ENCODE measurements at places on chromosomes 13 and 19.
A peak's percentile ranks its signal among the peaks of the same experiment; 100 is the strongest.

GRCh38 chr13:27541386-27541785 lies 78.9 kb downstream of the LNX2 start:
- no peak for DNase-seq

DNA sequence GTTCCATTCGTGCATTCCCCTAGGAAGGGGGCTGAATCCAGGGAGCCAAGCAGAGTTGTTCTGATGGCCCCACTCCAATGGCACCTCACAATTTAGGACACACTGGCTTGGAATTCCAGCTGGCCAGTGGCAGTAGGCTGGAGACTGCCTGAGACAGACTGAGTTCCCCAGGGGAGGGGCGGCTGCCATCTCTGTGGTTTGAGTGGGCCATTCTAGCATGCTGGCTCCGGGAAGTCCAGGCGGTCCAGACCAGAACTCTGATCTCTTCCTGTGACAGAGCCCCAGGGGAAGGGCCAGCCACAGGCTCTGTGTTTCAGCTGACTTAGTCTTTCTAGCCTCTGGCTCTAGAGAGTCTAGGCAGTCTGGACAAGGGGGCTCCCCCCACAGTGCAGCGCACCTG lies 29.5 kb upstream of the SLC7A1 start:
- no peak for DNase-seq

DNA sequence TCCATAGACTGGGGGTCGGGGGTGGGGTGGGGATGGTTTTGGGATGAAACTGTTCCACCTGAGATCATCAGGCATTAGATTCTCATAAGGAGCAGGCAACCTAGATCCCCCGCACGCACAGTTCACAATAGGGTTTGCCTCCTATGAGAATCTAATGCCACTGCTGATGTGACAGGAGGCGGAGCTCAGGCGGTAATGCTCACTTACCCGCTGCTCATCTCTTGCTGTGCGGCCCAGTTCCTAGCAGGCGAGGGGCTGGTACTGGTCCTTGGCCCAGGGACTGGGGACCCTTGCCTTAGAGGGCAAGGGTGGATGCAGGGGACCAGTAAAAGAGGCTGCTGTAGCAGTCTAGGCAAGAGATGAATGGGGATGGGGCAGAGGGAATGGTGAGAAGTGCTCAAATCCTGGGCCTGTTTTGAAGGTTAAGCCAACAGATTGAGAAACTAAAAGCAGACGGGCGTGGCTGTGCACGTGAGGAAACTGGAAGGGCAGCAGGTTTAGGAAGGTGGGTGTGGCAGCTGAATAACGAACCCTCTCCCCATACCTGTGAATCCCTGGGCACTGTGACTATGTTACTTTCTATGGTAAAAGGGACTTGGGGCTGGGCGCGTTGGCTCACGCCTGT lies 1.5 kb upstream of the ERICH4 start:
- DNase-seq, result no peak

DNA sequence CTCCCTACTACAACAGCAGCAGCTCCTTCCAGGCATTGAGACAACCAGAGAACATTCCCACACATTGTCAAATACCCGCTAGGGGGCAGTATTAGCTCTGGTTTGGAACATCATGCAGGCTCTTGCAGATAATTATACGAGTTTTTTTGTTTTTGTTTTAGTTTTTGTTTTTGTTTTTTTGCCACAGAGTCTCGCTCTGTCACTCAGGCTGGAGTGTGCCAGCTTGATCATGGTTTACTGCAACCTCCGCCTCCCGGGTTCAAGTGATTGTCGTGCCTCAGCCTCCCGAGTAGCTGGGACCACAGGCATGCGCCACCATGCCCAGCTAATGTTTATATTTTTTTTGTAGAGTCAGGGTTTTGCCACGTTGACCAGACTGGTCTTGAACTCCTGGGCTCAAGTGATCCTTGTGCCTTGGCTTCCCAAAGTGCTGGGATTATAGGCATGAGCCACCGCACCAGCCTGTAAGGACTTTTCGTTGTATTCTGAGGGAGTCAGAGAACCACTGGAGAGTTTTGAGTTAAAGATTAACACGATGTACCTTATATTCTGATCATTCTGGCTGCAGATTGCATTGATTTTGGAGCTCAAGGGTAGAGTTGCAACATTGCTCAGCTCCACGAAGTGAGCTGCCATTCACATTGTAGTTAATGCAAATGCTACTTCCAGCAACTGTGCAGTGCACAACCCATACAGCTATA lies 41.7 kb upstream of the CEACAM20 start:
- peak; percentile 84 for DNase-seq

DNA sequence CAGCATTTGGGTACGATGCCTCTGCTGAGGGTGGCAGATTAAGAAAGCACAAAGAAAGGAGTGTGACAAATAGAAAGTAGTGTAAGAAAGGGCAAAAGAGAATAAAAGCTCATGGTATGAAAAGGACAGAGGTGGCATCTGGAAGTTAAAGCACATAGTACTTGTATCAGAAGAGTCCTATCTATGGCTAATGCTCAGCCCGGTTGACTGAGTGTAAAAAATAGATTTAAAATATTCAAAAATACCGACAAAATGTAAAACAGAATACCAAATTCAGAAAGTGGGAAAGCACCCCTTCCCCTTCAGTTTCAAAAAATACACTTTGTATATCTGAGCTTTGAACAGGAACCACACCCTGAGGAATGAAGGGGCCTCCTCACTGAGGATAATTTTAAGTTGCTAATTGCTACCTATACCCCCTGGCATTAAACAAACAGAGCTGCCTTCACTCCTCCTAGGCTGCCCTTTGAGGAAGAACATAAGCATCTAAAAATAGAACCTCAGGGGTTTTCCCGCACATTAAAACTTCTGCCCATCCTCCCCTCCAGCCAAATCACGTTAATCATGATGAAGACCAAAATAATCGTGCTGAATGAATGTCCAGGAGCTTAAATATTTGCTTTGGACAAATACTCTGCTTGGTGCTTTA lies 43.3 kb downstream of the DLEU7 start:
- no peak for DNase-seq

GRCh38 chr13:108924134-108924533 lies 294.7 kb downstream of the MYO16 start:
- no peak for DNase-seq

DNA sequence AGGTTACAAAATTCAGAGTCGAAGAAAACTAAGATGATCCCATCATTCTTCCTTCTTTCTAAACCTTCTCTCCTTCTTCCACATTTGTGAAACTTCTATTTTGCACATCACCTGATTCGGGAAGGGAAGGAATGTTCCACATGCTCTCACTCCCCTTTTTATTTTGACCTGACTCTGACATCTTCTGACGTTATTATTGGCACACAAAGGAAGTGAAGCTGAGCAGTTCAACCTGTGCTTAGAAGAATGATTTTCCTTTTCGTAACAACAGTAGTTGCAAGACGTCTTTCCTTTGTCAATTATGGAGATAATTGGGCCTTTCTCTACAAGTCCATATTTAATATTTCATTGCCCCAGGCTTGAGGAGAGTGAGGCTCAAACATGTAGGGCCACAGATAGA lies 18.0 kb downstream of the FAM124A start:
- DNase-seq, result no peak

GRCh38 chr19:34096020-34096915 lies 76.0 kb upstream of the LSM14A start:
- DNase-seq, result peak; percentile 76

GRCh38 chr13:71967990-71968389 lies 101.0 kb upstream of the DACH1 start:
- no peak for DNase-seq

DNA sequence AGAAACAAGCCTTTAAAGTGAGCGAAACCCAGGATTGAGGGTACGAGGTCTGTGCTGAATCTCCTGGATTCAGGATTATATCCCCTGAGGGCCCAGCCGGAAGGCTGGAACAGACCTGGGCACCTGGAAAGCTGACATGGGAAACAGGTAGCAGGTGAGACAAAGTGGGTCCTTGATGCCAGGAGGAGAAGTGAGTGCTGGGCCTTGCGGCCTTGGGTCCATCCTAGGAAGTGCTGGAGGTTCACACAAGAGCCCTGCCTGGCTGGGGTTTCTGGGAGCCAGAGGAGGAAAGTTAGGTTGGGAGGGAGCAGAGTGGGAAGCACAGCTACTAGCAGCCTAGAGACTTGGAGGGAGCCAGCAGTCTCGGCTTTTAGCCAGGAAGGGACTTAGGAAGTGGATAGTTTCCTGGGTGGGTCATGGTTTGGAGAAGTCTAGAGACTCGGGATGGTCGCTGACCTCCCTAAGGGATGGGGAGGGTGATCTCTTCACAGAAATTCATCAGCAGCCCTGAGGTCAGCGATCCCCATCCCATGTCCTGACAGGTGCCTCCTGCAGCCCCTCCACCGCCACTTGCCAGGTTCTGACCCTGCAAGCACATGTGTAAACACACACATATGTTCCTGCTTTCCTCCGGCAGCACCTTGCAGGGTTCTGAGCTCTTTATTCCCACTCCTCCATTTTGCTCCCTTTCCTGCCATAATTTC lies 29.4 kb upstream of the ZNF492 start:
- no peak for DNase-seq

DNA sequence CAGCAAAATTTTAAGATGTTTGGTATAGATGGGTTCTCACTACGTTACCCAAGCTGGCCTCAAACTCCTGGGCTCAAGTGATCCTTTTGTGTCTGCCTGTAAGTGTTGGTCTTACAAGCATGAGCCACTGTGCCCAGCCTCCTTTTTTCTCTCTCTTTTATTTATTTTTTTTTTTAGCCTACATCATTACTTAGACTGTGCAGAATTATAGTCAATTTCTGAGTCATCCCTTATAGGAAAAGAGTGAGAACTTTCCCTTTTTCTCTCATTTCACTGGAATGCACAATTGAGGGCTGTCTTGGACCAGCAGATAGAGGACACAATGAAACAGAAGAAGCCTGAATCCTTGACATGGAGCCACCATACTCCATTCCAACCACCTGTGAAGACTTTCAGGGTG lies 13.3 kb downstream of the TSKS start:
- DNase-seq, result no peak

GRCh38 chr13:63088226-63088625 lies 1672.6 kb upstream of the PCDH20 start:
- no peak for DNase-seq

DNA sequence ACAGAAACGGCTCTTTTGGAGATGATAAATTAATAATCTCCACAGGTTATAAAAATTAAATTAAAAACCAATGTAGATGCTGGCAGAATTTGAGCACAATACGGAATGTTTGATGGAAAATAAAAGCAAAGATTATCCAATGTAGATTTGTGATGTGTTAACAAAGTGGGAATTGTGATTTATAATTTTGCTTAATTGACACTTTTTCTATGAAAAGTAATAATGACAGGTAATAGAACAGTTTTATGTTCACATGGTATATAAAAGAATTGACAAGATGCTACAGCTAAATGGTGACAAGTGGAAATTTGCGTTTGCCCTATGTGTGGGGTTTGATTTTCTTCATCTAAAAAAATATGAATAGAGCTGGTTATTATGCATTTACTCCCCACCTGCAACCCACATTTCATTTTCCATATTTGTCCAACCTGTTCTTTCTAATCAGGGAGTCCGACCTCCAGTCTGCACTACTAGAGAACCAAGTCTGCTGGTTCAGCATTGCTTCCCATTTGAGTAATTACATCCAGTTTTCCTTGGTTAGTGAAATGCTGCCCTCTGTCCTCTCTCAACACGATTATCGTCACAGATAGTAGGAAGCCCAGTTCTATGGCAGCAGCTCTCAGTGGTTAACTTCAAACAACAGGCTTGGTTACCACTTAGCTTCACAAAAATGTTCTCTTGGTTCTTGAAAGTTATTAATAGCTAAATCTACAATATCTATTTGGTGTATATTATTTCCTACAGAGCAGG lies 61.4 kb upstream of the SLITRK1 start:
- DNase-seq, result no peak

DNA sequence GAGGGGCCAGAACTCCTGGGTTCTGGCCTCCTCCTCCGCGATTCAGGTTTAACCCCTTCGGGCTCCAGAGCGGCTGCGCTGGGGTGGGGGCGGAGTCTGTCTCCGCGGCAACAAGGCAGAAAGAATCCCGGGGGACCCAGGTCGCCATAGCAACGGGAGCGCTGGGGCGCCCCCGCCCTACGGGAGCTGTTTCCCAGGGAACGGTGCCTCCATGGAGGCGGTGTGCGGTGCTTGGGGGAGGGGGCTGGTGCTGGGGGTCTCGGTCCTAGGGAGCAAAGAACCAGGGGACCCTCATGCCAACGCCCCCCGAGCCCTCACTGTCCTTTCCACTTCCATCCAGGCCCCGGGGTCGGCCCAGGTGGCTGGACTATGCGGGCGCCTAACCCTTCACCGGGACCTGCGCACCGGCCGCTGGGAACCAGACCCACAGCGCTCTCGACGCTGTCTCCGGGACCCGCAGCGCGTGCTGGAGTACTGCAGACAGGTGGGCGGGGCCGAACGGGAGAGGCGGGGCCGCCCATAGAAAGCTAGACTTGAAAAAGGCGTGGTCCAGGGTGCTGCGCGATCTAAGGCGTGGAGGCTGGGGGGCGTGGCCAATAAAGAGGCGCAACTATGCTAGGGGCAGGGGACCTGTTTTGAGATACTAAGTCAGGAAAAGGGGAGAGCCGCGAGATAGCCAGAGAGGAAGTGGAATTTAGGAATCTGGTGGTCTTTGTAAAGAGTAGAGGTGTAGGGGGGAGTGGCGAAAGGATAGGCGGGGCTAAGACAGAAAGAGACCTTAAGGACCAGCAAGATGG lies 1.2 kb downstream of the APLP1 start:
- peak; percentile 90 for DNase-seq
